ENCODE measurements at places on chromosomes 2 and 18.

- DNase-seq, result no peak
Observed at GRCh38 chr2:212538305-212539071, at the start of gene ERBB4. Gene ERBB4 (minus strand): TSS chr2:212538802. CDS start chr2:212538530, 272 bp downstream.

DNA sequence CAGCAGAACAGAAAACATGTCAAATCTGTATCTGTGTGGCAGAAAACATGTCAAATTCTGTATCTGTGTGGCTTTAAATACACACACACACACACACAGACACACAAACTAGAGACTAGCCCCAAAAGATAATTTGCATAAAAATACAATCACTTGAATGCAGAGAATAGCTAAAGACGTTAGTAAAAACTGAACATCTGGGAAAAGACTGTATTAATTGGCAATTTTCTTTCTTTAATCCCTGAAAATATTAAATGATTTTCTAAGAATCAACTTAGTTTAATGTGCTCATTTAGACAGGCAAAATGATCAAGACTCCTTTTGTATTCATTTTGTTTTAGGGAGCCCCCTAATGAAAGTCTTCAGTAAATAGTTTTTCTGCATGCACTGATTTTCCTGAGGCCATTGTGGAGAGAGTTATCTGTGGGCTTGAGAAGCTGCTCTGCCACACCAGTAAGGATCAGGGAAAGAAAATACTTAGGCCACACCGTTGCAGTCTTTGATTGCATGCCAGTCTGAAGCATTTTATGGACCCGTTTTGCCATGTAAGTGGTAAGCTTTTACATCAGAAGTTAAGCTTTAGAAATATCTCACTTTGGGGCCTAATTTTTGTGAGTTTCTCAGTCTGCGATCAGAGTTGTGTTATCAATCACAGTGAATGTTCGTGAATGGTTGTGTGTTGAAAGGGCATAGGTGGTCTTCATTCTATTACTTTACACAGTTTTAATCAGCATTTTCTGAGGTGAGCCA is 2.2 kb downstream of the SPATS2L start:
- no peak for DNase-seq

GRCh38 chr18:79405019-79405780 is 9.5 kb downstream of the NFATC1 start:
- no peak for DNase-seq

GRCh38 chr2:168449419-168449818 is 6.7 kb upstream of the CERS6 start:
- DNase-seq, result no peak

- no peak for DNase-seq
Observed at GRCh38 chr2:85905187-85905666, 16.4 kb upstream of the ST3GAL5 start.

GRCh38 chr18:26700201-26700600 is 151.8 kb upstream of the KCTD1 start:
- DNase-seq, result no peak

DNA sequence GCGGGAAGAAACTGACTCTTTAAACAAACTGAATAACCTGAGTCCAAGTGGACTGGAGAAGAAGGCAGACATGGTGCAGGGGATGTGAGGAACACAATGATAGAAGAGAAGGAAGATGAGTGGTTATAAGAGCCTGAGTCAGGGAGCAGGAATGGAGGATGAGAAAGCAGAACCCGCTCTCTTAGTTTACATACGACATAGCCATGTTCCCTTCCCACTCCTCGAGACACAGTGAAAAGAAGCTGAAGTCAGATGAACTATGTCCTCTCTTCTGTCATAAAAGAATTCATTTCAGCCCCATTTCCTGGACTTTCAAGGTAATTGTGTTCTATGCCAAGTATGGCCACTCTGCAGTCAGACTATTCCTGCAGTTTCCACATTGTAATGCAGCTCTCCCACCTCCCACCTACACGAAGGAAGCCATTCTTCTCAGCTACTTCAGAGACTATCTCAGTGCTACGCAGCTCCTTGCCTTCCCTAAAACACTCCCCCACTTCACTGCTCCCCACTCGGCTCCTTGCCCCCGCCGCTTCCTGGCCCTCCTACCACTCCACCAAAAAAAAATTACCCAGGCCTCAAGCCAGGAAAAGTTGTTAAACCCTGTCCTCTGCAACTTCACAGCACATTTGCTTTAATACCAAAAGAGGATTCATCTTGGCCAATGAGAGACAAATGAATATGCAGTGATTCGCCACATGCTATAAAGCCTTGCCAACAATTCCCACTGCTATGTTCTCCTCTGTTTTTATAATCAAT is 323.4 kb upstream of the EPHA4 start:
- no peak for DNase-seq

- DNase-seq, result no peak
Observed at GRCh38 chr2:156706576-156706975, 270.4 kb downstream of the GPD2 start.

GRCh38 chr2:94993176-94994062 is 32.1 kb upstream of the MAL start:
- no peak for DNase-seq

DNA sequence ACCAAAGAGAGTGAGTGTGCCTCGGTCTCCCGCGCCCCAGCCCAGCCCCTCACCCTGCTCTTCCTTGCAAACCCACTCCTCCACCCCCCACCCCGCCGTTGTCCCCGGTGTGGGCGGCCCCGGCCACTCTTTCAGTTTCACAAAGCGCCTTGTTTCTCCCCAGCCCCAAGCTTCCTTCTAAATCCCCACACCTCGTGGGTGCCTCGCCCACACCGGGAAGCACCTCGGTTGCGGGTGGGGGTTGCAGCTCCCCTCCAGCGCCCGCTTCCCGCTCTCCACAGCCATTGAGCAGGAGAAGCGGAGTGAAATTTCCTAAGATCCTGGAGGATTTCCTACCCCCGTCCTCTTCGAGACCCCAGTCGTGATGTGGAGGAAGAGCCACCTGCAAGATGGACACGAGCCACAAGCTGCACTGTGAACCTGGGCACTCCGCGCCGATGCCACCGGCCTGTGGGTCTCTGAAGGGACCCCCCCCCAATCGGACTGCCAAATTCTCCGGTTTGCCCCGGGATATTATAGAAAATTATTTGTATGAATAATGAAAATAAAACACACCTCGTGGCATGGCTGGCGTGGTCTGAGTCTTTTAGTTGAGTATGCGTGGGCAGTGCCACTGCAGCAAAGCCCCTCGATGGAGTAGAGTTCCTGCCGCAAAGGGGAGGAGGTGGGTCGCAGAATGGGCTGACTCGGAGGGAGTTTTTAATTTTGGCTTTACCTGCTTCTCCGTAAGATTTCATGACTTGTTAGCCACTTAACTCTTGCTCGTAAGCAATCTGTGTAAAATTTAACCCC is 848 bp downstream of the TMSB10 start:
- no peak for DNase-seq

DNA sequence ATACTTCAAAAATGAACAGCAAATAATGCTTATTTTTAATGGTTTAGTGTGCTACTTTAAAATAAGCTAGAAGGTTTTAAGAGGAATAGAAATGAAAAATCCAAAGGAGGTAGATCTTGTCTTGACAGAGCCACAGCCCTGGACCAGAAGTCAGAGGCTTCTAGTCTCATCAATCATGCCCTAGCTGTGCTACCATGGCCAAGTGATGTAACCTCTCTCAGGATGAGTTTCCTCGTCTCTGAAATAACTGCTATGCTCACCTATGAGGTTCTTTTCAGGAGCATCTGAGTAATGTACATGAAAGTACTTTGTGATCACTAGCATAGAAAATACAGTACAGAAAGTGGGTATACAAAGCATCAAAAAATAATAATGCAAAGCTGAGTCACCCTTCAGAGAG is 248.4 kb downstream of the PID1 start:
- DNase-seq, result no peak

- no peak for DNase-seq
Observed at GRCh38 chr18:12307701-12308385, at the start of gene TUBB6. Gene TUBB6 (plus strand): TSS chr18:12308241. CDS start chr18:12308293, 52 bp downstream.

GRCh38 chr2:241752689-241753276 is 18.4 kb downstream of the D2HGDH start:
- DNase-seq, result no peak

DNA sequence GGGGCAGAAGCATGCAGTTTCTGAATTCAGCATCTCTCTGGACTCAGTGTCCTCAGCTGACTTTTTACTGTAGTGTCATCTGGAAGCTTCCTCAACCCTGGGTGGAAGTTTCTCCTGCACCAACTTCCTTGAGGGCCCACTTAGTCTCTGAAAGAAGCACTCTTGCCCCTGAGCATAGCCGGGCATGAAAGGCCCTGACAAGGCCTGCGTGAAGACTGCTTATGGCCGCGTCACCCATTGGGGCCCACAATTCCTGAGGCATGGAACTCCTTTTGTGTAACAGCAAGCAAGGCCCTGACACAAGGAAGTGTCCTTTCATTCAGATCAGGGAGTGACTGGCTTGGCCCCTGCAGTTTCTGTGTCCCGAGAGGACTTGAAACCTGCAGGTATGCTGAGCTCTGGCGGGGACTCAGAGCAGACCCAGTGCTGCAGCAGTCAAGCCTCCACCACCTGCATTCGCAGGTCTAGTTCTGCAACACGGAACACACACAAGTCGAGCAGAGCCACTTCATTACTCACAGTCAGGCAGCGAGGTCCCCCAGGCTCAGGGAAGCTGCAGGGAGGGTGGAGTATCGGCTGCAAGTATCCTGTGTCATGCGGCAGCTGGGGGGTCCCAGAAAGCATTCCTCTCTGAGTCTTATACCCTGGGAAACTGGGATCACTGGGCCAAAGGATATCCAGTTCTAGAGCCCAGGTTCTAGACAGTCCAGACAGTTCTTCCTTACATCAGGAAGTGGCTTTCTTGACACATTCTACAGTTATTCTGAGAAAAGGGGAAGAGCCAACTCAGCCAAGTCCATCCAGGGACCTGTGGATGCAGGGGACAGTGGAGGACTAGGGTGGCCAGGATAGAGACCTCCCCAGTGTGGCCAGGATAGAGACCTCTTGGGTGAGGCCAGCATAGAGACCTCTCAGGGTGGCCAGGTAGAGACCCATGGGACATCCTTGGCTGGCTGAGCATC is 35.6 kb upstream of the PRLH start:
- no peak for DNase-seq

DNA sequence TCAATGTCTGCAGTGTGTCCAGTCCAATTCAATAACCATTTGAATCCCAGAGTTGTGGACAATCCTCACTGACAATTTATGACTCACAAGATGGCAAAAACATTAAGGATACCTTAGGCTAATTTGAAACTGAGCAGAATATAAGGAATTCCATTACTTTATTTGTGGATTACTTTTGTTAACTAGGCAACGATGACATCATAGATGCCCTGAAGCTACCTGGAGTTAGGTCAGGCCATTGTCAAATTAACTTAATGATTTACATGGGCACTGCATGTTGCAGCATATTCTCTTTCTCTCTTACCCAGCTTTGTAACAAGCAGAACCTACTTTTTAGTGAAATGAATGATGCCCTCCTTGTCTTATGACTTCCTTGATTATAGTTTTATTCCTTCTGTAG is 100.0 kb upstream of the CDCA7 start:
- DNase-seq, result no peak

GRCh38 chr2:130327703-130328527 is 14.8 kb upstream of the IMP4 start:
- no peak for DNase-seq

- DNase-seq, result no peak
Observed at GRCh38 chr2:216064665-216065064, 16.9 kb downstream of the PECR start.

DNA sequence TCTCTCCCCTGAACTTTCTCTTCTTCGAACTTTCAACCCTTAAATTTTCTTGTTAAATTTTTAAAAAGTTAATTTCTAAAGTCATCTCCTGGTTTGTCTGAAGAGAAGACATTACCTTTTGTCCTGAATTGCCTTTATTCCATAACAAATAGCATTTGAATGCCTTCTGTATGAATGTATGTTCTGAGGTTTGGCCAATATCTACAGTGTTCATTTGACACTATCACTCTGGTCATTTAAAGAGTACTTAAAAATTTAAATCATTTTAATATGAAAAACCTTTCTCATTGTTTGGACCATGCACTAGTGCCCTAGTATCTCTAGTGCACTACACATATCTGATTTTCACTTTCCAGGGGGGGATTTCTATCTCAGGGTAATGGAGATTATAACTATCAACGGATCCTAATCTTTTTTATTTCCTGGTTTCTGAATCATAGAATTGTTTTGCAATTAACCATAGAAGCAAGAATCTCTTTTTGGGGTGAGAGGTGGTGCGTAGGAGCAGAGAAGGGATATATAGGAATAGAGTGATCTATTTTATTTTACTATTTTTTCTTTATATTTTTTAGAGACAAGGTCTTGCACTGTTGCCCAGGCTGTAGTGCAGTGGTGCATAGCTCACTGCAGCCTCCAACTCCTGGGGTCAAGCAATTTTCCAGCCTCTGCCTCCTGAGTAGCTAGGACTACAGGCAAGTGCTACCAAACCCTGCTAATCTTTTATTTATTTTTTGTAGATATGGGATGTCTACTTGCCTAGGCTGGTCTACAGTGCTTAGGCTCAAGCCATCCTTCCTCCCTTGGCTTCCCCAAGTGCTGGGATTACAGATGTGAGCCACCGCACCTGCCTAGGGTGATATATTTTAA is 25.5 kb downstream of the TANC1 start:
- DNase-seq, result no peak

DNA sequence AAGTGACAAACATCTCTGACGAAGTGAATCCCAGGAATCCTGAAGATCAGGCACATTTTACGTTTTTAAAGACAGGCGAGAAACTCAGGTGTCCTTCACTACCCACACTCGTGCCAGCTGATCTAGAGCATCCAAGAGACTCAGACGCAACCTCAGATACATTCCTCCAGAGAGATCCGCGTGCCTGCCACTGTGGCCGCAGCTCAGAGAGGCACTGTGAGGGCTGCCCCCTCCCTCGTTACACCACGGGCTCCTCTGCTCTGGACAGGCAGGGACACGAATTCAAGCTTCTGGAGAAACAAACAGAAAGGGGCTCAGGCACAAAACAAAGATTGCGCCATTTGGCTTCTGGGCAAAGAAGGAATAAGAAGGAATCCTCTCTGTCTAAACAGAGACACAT is 268.0 kb downstream of the HDAC4 start:
- no peak for DNase-seq

- no peak for DNase-seq
Observed at GRCh38 chr18:56042915-56043536, 455.0 kb upstream of the TCF4 start.

GRCh38 chr18:23416298-23416697 is 36.8 kb upstream of the RIOK3 start:
- DNase-seq, result no peak

DNA sequence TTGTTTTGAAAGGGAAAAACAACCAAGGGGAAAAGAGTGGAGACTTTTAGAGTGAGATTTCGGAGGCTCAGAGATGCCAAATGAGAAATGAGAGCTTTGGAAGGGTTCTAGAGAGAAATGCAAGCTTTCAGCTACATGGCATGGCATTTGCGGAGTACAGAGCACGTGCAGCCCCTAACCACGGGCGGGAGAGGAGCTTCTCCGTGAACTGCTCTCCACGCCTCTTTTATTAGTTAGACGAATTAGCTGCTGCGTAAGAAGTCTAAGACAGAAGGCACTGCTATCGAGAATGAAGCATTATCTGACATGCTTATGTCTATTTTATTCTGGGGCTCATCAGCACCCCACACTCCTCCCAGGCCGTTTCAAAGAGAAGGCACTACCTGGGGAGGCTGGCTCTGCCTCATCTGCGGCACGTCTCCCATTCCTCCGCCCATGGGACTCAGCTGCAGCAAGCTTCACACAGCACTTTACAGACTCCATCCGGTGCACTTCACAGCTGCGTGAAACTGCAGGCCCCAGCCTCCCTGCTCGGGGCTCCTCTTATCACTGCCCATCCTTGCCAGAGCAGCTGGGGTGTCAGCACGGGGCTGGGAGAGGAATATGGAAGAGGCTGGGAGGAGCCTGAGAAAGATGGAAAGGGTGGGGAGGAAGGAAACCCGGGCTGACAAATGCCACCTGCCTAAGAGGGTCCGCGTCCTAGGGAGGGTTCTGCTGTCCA is 207.3 kb upstream of the APCDD1 start:
- no peak for DNase-seq

All from stimulated activated CD8-positive, alpha-beta memory T cell treated with anti-CD3 and anti-CD28 coated beads, Interleukin-15, amount 100 ng/mL, for 24 hours (primary cell).